ENCODE measurements at places on chromosomes 3 and 15. TPM values are rescaled to one million over a fixed set of nuclear protein-coding genes. Genes with fewer than 3 reads are reported as not detected.

The ASB7 gene
- total RNA-seq, result 13.1 TPM

The GABRA5 gene
- not detected for total RNA-seq

The ARPP21 gene
- total RNA-seq, result not detected

The TRPM1 gene
- not detected for total RNA-seq

The FANCD2OS gene
- total RNA-seq, result not detected

GRCh38 chr3:29697989-29698388 lies 417.1 kb downstream of the RBMS3 start:
- H3K4me1 ChIP-seq, result peaks cover 25% of the 10 kb centered on the region
- no peaks in the 10 kb centered on the region for H3K27me3 ChIP-seq
- no peak for DNase-seq
- no peak overlapping the region for H3K4me3 ChIP-seq
- H3K27ac ChIP-seq, result no peak overlapping the region

DNA sequence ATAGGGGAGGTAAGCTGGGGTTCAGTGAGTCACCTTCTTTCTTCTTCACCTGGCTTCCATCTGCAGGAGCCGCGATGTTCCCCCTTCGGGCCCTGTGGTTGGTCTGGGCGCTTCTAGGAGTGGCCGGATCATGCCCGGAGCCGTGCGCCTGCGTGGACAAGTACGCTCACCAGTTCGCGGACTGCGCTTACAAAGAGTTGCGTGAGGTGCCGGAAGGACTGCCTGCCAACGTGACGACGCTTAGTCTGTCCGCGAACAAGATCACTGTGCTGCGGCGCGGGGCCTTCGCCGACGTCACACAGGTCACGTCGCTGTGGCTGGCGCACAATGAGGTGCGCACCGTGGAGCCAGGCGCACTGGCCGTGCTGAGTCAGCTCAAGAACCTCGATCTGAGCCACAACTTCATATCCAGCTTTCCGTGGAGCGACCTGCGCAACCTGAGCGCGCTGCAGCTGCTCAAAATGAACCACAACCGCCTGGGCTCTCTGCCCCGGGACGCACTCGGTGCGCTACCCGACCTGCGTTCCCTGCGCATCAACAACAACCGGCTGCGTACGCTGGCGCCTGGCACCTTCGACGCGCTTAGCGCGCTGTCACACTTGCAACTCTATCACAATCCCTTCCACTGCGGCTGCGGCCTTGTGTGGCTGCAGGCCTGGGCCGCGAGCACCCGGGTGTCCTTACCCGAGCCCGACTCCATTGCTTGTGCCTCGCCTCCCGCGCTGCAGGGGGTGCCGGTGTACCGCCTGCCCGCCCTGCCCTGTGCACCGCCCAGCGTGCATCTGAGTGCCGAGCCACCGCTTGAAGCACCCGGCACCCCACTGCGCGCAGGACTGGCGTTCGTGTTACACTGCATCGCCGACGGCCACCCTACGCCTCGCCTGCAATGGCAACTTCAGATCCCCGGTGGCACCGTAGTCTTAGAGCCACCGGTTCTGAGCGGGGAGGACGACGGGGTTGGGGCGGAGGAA lies 2.6 kb downstream of the ISLR2 start:
- no peak overlapping the region for H3K4me3 ChIP-seq
- H3K27me3 ChIP-seq, result peaks cover 96% of the 10 kb centered on the region
- H3K36me3 ChIP-seq, result no peaks in the 10 kb centered on the region
- H3K4me1 ChIP-seq, result peaks cover 11% of the 10 kb centered on the region
- H3K27ac ChIP-seq, result no peak overlapping the region

GRCh38 chr15:41915255-41915994 lies 21.6 kb upstream of the SPTBN5 start:
- no peak overlapping the region for H3K4me3 ChIP-seq
- H3K36me3 ChIP-seq, result peaks cover 25% of the 10 kb centered on the region
- H3K27ac ChIP-seq, result peak overlapping the region; percentile 55
- peak; percentile 3 for DNase-seq
- H3K27me3 ChIP-seq, result no peaks in the 10 kb centered on the region

GRCh38 chr3:178671791-178672190 lies 135.6 kb downstream of the KCNMB2 start:
- no peak overlapping the region for H3K4me3 ChIP-seq
- H3K4me1 ChIP-seq, result peaks cover 4% of the 10 kb centered on the region
- no peaks in the 10 kb centered on the region for H3K36me3 ChIP-seq

DNA sequence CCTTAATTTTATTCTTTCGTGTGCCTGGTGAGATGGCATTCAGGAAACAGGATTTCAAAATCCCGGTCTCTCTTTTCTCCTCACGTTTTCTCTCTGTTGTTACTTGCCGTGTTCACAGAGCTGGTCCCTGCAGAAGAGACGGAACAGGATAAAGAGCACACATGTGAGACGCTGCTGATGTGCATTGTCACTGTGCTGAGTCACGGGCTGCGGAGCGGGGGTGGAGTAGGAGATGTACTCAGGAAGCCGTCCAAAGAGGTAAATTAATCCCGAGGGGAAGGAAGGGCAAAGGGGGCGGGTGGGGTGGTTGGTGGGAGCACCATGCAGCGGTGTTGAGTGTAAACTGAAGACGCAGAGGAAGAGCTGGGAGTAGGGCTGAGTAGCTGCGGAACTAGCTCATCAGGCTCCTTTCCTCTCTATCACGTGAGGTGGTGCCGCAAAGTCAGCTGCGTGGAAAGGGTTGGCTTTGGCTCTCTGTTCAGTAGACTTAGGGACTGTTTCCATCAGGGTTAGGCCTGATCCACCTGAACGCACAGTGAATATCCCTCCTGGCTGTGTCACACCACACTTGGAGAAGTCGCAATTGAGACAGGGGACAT lies 164.8 kb upstream of the BHLHE40 start:
- H3K27ac ChIP-seq, result peak overlapping the region; percentile 32
- peaks cover 9% of the 10 kb centered on the region for H3K4me1 ChIP-seq
- H3K4me3 ChIP-seq, result no peak overlapping the region
- H3K36me3 ChIP-seq, result peaks cover 35% of the 10 kb centered on the region
- peak; percentile 72 for DNase-seq
- no peaks in the 10 kb centered on the region for H3K27me3 ChIP-seq

DNA sequence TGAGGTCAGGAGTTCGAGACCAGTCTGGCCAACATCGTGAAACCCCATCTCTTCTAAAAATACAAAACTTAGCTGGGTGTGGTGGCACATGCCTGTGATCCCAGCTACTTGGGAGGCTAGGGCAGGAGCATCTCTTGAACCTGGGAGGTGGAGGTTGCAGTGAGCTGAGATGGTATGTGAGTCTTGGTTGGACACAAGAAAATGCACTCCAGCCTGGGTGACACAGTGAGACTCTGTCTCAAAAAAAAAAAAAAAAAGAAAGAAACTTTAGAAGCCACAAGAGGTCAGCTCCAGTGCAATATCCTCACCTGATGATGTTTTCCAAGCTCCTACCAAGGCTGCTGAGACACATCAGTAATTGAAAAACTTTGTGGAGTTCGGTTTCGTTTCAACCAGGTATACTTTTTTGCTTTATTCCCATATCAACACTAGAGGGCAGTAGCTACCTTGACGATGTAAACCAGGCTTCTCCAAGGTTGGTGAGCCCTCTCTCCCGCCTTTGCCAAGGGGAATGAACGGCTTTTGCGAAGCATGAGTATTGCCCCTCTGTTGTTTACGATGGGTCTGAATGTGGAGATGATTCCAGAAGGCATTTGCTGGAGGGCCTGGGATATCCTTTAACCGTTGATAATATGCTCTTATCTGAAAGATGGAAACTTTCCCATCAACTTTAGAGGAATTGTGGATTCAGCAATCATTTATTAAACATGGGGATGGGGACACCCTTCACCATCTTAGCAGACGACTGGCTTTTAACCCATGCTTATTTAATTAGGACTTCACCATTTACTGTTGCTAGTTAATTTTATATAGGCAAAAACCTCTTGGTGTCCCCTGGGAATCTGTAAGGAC lies 202.8 kb downstream of the SV2B start:
- no peak overlapping the region for H3K4me3 ChIP-seq
- DNase-seq, result no peak
- H3K36me3 ChIP-seq, result no peaks in the 10 kb centered on the region
- no peak overlapping the region for H3K27ac ChIP-seq
- peaks cover 6% of the 10 kb centered on the region for H3K4me1 ChIP-seq

- H3K36me3 ChIP-seq, result no peaks in the 10 kb centered on the region
- no peak for DNase-seq
- no peaks in the 10 kb centered on the region for H3K27me3 ChIP-seq
Measured at GRCh38 chr15:50016951-50017350, 102.1 kb downstream of the ATP8B4 start.

- peaks cover 23% of the 10 kb centered on the region for H3K4me1 ChIP-seq
- no peak for DNase-seq
Measured at GRCh38 chr3:107683447-107683846, 160.7 kb downstream of the BBX start.

GRCh38 chr3:65168547-65168946 lies 480.7 kb upstream of the ADAMTS9 start:
- DNase-seq, result no peak
- H3K4me3 ChIP-seq, result no peak overlapping the region
- no peaks in the 10 kb centered on the region for H3K36me3 ChIP-seq
- H3K4me1 ChIP-seq, result no peaks in the 10 kb centered on the region

DNA sequence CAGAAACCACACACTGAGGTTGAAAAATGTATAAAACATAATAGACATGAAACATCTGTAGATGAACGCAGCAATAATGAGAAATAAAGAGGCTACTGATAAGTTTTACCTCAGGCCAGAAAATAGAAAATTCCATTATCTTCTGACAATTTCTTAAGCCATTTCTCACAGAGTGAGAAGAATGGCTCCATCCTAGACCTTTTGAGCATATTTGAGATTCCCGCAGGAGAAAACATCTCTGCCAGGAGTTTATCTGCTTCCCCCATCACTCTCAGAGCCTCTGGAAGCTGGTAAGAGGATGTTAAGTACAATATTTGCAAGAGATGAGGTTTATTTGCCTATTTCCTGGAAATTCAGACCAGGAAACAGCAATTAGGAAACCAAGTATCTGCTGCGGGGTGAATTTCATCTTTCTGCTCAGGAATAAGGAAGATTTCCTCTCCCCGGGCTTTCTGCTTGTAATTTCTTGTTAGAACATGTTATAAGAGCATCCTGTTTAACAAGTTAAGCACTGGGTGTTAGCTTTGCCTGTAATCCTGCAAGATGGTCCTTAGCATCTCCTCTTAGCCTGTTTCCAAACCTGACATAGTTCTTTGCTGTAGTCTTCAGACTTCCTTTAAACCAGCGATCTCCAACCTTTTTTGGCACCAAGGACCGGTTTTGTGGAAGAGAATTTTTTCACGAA lies 54.8 kb downstream of the ATP13A4 start:
- peak overlapping the region; percentile 3 for H3K27ac ChIP-seq
- H3K27me3 ChIP-seq, result no peaks in the 10 kb centered on the region
- H3K4me3 ChIP-seq, result no peak overlapping the region
- no peak for DNase-seq

- H3K4me3 ChIP-seq, result no peak overlapping the region
- H3K36me3 ChIP-seq, result no peaks in the 10 kb centered on the region
- no peaks in the 10 kb centered on the region for H3K4me1 ChIP-seq
- H3K27ac ChIP-seq, result no peak overlapping the region
- H3K27me3 ChIP-seq, result no peaks in the 10 kb centered on the region
Measured at GRCh38 chr3:37640636-37641375, 220.9 kb upstream of the CTDSPL start.

DNA sequence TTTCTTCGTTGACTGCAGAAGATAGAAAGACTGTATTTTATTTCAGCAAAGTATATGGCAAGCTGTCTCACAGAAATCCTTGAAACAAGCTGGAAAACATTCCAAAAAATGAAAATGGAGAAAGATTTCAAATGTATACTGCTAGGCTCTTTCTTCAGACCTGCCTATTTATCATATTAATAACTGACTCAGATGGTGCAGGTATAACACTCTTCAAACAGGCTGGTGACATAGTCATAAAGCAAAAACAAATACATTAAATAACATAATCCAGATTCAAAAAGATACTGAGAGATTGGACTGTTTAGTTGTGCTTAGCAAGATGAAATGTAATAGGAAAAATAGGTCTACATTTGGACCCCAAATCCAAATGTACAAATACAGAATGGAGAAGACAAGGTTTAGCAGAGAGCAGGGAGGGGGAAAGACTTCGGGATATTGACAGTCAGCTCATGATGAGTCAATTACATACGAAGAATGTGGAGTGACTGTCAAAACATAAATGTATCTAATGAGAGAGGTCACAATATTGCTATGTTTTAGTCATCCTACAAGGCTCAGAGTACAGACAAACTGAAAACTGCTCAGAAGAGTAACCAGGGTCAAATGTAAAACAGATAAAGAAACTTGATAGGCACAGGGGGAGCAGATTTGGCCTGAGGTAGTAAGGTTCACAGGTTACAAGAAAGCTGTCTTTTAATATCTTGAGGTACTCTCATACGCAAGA lies 88.7 kb downstream of the DMXL2 start:
- no peaks in the 10 kb centered on the region for H3K4me1 ChIP-seq
- no peaks in the 10 kb centered on the region for H3K27me3 ChIP-seq
- no peaks in the 10 kb centered on the region for H3K36me3 ChIP-seq
- no peak for DNase-seq
